NCI-H510A treated with DMSO at 0.1 percent for 48 hours (cell line): ENCODE measurements at places on chromosomes 2 and 18.

DNA sequence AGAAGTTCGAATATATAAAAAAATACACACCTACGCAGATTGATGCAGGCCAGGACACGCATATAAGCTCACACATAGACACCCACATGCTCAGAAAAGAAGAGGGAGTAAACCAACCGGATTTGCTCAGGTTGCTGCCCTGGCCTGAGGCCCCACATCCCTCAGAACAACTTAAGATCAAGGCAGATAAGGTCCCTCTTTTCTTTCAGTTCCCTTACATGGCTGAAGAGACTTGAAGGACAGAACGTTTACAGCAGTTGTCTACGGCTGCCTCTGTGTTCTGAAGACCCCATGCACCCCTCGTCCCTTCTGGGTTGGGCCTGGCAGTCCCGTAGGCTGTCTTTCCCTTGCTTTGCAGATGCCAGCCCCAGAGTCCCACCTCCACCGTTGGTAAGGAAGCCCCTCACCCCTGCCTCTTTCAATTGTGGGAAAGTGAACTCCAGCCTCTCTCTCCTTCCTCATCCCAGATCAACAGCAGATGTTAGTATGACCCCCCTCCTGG lies 4.3 kb upstream of the NAGK start:
- DNase-seq: no peak

DNA sequence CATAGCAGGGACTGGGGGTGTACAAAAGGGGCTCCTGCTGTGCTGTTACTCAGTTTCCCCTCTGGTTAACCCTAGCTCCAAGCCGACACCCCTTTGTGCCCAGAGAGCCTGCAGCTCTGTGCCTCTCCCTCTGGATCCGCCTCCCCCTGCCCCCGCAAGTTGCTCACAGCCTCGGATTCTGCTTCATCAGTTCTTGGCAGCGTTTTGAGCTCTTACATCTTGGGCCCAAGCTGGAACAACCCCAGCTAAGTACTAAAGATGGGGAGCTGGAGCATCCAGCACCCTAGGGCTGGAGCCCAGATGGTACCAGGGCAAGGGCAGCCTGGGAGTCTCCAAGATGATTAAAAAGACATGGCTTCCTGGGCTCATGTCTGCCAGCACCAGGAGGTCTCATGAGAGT lies 40.7 kb downstream of the POMC start:
- DNase-seq: no peak

DNA sequence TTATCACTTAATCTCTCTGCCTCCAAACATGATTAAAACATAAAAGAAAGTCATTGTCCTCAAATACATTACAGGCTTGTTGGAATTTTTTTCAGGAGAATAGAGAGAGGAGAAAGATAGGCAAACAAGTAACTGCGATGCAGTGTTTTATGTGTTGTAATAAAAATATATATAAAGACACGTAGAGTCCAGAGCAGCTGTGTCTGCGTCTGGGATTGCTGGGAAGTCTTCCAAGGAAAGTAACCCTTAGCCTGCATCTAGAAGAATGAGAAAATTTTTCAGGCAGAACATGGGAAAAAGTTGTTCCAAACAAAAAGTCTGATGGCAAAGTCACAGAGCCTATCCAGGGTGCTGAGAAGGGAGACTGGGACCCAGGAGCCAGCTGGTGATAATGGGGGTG lies 91.8 kb upstream of the ST6GAL2 start:
- DNase-seq: no peak

GRCh38 chr2:218662377-218662776 lies 2.9 kb downstream of the BCS1L start:
- DNase-seq: no peak

DNA sequence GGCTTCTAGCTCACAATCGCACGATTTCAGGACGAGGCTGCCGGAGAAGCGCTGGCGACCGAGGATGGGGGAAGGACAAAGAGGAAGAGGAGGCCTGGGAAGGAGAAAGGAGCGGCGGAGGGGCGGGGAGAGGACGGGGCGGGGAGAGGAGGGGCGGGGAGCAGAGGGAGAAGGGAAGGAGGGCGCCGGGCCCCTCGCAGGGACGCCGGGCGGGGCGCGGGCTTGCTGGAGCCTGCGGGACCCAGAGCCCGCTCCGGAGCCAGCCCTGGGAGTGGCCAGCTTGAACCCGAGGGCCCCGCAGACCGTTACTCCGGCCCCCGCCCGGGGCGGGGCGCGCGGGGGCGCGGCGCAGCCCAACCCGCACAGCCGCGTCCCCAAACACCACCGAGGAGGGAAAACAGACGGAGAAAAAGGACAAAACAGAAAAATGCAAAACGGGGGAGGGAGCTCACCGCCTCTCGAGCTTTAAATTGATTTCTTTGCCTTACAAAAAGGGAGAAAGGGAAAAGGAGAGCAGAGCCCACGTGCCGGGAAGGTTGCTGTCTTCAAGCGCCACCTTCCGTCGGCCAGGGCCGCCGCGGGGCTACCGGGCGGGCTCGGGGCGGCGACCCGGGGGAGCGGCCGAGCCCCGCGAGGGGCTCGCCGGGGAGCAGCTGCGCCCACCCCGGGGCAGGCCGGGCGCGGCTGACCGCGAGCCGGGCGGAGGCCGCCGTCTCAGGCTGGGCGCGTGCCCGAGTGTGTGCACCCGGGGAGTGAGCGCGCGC lies 781 bp upstream of the SOX11 start:
- DNase-seq: peak; percentile 78

DNA sequence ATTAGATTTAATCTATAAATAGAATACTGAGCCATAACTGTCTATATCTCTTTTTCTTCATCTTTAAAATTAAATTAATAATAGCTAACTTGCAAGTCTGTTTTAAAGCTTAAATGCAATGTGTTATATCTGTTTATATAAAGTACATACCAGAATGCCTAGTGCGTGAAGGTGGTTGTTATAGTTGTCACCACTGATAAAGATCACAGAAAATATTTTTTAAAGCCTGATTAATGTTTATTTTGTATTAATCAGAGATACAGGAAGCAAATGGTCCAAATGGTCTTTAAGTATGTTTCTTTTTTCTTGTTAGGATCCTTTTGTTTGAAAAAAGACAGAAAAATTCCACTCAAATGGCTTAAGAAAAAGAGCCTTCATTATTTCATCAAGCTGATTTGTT lies 560.6 kb downstream of the CPS1 start:
- DNase-seq: no peak

DNA sequence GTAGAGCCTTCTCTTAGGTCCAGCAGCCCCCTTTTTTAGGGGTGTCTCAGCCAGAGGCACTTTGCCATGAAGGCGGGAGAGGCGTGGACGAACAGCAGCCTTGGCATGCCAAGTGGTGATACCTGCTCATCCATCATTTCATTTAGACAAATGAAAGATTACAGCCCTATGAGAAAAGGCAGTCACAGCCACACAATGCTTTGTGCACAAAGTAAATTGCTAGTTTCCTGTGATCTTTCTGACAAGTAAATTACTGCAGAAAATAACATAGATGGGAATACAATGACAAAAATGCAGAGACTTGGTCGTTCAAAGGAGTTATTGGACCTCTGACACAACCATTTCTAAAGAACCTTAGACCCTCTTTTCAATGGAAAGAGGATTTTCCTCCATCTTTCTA lies 94.9 kb downstream of the RND3 start:
- no peak for DNase-seq

- no peak for DNase-seq
Observed at GRCh38 chr2:207561386-207562080, 31.8 kb downstream of the CREB1 start.

DNA sequence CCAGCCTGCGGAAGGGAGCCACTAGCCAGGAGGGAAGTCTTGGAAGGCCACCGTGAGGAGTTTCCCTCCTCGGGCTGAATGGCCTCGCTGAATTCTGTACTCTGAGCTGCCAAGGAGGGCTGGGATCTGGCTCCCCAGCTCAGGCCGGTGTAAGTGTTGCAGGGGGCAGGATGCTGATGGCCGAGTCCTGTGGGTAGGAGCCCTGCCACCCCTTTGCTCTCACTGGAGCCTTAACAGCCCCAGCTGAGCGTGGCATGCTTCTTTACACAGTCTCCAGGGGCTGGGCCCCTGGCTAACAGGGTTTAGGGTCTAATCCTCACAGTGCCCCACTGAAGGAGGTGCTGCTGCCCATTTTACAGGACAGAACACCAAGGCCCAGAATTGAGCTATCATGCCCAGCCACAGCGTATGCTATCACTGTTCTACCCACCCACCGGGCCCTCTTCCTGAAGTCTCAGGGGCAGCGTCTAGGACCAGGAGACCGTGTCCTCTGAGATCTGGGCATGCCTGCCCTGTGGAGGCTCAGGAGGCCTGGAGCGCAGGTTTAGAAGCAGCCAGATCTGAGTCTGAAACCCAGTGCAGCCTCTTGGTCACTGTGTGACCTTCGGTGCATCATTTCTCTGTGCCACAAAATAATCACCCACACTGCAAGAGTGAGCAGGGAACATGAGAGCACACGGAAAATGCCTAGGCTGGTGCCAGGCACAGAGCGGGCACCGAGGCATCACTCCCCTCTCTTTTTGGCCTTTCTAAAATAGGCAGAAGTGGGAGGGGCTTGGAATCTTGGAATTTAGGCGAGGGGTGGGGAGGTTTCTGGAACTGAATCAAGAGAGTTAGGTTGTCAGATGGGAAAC lies 42.9 kb downstream of the TMEM37 start:
- no peak for DNase-seq

- no peak for DNase-seq
Observed at GRCh38 chr2:226327830-226328229, 471.8 kb downstream of the IRS1 start.

DNA sequence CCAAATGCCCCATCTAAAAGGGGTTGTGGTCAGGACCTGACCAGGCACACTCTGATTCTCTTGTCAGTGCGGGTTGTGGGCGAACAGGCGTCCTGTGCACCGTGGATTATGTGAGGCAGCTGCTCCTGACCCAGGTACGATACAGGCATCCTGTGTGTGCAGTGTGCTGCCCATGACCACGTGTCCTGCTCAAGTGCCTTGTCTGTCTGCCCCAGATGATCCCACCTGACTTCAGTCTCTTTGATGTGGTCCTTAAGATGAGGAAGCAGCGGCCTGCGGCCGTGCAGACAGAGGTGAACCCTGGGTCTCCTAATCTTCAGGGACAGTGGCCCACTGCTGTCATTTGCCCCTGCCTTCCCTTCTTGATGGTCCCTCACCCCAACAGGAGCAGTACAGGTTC lies 14.6 kb downstream of the PTPN18 start:
- DNase-seq: peak; percentile 13

- DNase-seq: no peak
Observed at GRCh38 chr2:209499069-209499468, 75.2 kb downstream of the MAP2 start.

- peak; percentile 63 for DNase-seq
Observed at GRCh38 chr2:27890924-27891672, 569 bp downstream of the BABAM2 start.

- DNase-seq: no peak
Observed at GRCh38 chr18:50981381-50981780, 13.5 kb downstream of the ELAC1 start.

- DNase-seq: no peak
Observed at GRCh38 chr18:12295389-12296086, 12.5 kb upstream of the TUBB6 start.

- no peak for DNase-seq
Observed at GRCh38 chr2:3180082-3180908, 197.3 kb downstream of the EIPR1 start.

DNA sequence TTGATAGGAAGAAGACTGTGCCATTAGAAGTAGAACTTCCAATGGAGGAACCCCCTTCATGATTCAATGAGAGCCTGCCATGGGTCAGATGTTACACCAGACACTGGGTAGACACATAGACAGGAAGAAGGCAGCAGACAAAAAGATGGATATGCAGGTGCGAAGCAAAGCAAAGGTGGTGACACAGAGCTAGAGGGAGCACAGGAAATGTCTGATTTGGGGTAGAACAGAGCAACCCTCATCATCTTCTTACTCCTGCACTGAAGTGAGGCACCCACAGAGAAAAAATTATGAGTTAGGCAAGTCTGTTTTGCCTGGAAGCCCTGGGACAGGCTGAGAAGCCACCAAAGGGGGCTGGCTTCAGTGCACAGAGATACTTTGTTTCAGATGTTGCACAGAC lies 240.2 kb downstream of the ANAPC1 start:
- no peak for DNase-seq

- no peak for DNase-seq
Observed at GRCh38 chr2:36615222-36615621, 17.3 kb upstream of the FEZ2 start.

- no peak for DNase-seq
Observed at GRCh38 chr2:230961091-230961491, 34.8 kb upstream of the SPATA3 start.

DNA sequence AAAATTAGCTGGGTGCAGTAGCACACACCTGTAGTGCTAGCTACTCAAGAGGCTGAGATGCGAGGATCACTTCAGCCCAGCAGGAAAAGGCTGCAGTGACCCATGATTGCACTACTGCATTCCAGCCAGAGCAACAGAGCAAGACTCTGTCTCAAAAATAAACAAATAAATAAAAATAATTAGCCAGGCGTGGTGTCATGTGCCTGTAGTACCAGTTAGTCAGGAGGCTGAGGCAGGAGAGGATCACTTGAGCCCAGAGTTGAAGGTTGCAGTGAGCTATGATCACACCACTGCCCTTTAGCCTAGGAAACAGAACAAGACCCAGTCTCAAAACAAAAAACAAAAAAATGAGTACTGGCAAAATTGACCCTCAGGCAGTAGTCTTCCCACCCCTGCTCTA lies 61.9 kb upstream of the PPP1CB start:
- no peak for DNase-seq

GRCh38 chr2:885230-886071 lies 65.2 kb upstream of the SNTG2 start:
- DNase-seq: no peak

- no peak for DNase-seq
Observed at GRCh38 chr18:4074647-4075046, 380.5 kb downstream of the DLGAP1 start.

GRCh38 chr2:4101936-4102335 lies 398.6 kb downstream of the DCDC2C start:
- DNase-seq: no peak

- DNase-seq: peak; percentile 77
Observed at GRCh38 chr18:57930476-57930875, 113.5 kb upstream of the NEDD4L start.

- DNase-seq: no peak
Observed at GRCh38 chr2:109164311-109164710, 35.3 kb downstream of the SH3RF3 start.

- no peak for DNase-seq
Observed at GRCh38 chr18:44841221-44841620, 160.5 kb downstream of the SETBP1 start.

DNA sequence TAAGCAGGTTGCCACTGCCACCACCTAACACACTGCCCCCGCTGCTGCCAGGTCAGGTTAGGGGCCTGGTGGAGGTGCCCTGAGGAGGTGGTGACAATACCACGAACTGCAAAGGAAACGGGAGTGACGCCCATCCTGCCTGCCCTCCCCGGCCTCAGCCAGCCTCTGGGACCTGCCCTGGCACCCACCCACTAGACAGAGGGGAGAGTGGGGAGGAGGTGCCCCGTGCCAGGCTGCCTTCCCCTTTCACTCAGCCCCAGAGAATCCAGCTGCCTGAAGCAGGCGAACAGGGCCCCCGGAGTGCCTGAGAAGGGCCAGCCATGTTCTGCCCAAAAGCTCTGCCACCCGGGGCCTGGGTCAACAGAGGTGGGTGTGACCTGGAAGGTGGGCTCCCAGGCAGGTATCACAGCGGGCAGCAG lies 44.5 kb upstream of the FOSL2 start:
- no peak for DNase-seq
